Endothelial cell (in vitro differentiated cells): ENCODE measurements at places on chromosomes 16 and 17.

- DNase-seq, result no peak
Observed at GRCh38 chr17:12985431-12986293, 32.2 kb downstream of the ELAC2 start.

DNA sequence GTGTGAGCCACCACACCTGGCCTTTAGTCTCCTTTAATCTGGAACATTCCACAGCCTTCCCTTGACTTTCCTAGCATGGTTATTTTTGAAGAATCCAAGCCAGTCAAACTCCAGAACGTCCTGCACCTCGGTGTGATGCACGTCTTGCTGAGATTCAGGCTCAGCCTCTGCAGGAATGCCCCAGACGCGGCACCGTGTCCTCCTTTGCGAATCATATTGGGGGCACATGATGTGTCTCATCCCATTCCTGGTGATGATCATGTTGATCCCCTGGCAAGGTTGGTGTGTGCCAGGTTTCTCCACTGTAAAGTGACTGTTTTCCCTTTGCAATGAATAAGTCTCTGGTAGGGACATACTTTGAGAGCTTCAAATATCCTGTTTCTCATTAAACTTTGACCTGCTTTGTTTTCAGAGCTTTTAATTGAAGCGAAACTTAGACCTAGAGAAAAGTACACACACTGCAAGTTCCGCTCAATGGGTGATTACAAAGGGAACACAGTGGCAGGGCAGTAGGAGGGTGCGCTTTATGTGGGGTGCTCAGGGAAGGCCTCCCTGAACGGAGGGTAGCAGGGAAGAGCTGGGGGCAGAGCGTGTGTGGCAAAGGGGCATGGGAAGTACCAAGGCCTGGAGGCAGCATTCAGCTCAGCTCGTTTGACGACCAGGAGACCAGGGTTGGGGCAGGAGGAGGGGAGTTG is 9.6 kb upstream of the ATP2C2 start:
- no peak for DNase-seq

DNA sequence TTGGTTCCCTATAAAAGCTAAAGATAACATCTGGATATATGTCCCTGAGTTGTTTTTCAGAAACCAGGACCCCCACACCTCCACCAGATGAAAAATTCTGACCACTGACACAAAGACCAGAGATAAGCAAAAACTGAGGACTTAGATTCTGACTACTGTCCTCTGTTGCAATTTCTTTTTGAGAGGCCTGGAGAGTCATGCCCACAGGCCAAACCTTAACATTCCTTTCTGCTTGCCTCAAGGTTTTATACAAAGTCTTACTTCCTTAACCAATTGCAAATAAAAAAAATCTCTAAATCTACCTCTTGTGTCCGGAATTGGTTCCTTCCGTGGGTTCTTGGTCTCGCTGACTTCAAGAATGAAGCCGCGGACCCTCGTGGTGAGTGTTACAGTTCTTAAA is 228.5 kb downstream of the ABCC12 start:
- DNase-seq, result no peak

DNA sequence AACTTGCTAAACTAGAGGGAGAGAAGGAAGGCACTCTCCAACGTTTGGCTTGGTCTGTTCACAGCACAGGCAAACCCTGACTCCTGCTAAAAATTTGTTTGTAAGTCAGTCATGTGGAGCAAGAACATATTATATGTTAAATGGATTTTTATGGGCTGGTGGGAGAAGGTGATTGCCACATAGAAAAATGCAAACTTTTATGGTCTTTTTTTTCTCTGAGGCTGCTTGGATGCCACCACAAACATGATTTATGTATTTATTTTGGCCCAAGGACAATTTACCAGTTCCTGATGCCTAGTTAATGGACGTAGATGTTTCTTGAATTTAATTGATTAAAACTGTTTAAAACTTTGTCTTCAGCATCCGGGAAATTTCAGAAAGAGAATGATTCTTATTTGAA is 274.2 kb upstream of the MYOCD start:
- DNase-seq, result no peak

DNA sequence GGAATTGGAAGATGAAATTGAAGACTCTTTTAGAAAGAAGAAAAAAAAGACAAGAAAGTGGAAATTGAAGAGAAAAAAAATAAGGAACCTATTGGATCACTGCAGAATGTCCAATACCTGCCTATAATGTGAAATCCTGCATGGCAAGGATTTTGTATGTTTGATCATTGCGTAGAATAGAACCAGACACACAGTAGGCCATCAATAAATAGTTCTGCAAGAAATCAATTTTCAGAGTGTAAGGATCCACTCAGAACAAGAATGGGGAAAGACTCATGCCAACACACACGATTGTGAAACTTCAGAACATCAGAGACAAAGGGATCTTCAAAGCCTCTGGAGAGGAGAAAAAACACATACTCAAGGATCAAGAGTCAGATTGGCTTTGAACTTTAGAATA is 39.7 kb upstream of the DHX40 start:
- no peak for DNase-seq

- no peak for DNase-seq
Observed at GRCh38 chr16:84742641-84743092, 42.9 kb downstream of the USP10 start.

- DNase-seq, result no peak
Observed at GRCh38 chr16:85746460-85747215, 4.3 kb downstream of the C16orf74 start.

- DNase-seq, result no peak
Observed at GRCh38 chr17:33596899-33597298, 303.8 kb upstream of the ASIC2 start.

- no peak for DNase-seq
Observed at GRCh38 chr17:1188812-1189504, 9.2 kb upstream of the ABR start.

GRCh38 chr17:38656959-38657823 is 17.6 kb downstream of the EPOP start:
- no peak for DNase-seq

- DNase-seq, result no peak
Observed at GRCh38 chr16:65727534-65728137, 605.8 kb upstream of the CDH11 start.

DNA sequence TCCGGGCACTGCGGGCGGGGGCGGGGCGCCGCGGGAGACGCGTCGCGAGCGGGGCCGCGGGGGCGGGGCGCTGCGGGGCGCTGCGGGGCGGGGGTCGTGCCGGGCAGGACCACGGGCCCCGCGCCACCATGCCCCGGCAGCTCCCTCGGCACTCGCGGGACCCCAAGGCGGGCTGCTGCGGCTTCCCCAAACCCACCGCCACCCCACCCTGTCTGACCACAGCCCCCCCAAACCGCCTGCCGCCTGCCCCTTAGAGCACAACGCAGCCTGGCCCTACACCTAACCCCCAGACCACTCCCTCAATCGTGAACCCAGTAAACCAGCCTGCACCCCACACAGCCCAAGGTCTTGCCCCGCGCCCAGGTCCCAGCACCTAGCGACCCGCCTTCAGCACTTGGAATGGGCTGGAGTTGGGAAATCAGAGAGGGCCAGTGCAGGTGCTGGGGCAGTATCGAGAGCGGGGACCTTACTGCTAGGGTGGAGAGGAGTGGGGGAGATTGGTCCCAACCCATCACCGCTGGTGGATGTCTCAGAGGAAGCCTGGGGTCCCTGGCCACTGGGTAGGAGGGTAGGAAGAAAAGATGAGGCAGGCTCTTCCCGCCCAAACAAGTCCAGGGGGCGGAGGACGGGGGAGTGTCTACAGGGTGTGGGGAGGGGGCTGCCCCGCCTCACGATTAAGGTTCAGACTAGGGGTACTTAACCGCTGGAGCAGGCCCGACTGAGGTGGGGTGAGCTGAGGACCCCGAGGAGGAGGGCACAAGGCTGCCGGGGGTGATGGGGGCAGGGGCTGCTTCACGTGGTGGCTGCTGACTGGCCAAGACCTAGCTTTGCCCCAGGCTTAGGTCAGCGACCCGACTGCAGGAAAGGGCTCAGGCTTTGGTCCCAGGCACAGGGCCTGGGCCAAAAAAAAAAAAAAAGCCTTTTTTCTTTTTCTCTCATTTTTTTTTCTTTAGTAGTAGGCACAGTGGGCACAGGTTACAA is 539 bp upstream of the VAMP2 start:
- no peak for DNase-seq

GRCh38 chr16:56281249-56281805 is 90.0 kb downstream of the GNAO1 start:
- DNase-seq, result peak; percentile 24

GRCh38 chr16:29156511-29156910 is 171.7 kb downstream of the LAT start:
- DNase-seq, result no peak

DNA sequence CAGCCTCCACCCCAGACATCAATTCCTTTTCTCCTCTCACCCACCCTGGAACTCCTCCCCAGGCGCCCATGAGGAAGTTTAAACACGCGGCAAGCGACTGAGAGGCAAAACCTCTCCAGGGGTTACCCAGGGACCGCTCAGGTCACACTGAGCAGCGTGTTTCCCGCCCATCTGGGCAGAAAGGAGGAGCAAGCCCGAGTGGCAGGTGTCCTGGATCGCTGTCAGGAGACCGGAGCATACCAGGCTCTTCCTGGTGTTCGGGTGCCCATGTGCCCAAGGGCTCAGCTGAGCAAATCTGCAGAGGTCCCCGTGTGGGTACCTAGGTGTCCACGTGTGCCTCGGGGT is 491 bp downstream of the SLC25A19 start:
- no peak for DNase-seq

GRCh38 chr16:49786926-49787557 is 68.9 kb downstream of the ZNF423 start:
- no peak for DNase-seq

- DNase-seq, result no peak
Observed at GRCh38 chr16:12547608-12547922, 256.1 kb downstream of the CPPED1 start.

GRCh38 chr17:17347234-17347955 is 44.2 kb downstream of the NT5M start:
- DNase-seq, result no peak

GRCh38 chr16:49000594-49000993 is 281.0 kb downstream of the CBLN1 start:
- no peak for DNase-seq

DNA sequence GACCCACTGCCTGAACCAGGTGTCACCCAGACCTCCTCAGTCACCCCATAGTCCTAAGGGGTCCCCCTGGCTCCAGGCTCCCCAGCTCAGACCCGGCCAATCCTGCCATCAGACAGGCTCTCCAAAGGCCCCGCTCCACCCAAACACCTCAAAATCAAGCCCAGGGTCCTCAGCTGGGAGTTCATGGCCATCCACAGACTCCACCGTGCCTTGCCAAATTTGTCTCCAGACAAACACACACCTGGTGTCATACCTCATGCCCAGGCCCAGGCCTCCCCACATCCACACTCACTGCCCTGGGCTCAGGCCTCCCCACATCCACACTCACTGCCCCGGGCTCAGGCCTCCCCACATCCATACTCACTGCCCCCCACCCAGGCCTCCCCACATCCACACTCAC is 12.5 kb downstream of the RPH3AL start:
- DNase-seq, result no peak

DNA sequence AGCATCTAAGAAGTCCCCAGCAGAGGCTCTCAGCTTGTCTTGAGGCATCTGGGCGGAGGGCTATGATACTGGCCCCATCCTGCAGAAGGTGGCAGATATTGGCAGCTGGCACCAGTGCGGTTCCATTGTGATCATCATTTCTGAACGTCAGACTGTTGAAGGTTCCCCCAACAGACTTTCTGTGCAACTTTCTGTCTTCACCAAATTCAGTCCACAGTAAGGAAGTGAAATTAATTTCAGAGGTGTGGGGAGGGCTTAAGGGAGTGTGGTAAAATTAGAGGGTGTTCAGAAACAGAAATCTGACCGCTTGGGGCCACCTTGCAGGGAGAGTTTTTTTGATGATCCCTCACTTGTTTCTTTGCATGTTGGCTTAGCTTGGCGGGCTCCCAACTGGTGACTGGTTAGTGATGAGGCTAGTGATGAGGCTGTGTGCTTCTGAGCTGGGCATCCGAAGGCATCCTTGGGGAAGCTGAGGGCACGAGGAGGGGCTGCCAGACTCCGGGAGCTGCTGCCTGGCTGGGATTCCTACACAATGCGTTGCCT is at the start of gene CIITA:
Gene CIITA (plus strand): TSS at position 404 of the 543 bp plus-strand sequence. CDS start 129 bp downstream, at position 533.
- no peak for DNase-seq

- no peak for DNase-seq
Observed at GRCh38 chr17:32831627-32832243, 45.2 kb downstream of the MYO1D start.

- no peak for DNase-seq
Observed at GRCh38 chr17:62744259-62744658, 63.9 kb downstream of the MARCHF10 start.

GRCh38 chr17:31111183-31111582 is 16.4 kb downstream of the NF1 start:
- no peak for DNase-seq

DNA sequence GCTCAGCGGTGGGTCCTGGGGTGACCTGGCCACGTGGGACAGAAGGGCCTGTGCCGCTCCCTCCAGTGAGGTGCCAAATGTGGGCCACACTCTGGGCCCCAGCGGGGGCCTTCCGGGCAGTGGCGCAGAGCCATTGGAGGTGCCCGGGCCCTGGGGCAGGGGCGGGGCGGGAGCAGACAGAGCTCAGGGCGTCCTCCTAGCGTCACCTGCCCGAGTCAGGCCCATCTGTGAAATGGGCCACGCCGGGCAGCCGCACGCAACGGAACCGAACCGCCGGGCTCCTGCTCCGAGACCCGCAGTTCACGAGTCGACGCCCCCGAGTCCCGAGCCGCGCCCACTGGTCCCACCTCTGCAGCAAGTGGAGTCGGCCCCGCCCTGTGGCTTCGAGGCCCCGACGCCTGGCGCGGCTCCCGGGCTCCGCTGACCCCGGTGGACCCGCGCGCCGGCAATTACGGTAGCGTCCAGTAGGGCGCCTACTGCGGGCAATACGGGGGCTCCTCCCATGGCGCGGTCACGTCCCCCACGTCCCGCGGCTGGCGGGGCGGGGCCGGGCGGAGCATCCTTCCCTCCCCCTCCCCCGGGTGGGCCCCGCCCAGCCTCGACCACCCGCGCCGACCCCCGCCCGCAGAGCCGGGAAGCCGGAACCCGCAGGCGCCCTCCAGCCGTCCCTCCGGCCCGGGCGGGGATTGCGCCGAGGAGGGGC is 1.9 kb downstream of the SLC16A3 start:
- DNase-seq, result peak; percentile 86

- DNase-seq, result no peak
Observed at GRCh38 chr16:55500530-55501011, 8.3 kb upstream of the LPCAT2 start.

- DNase-seq, result no peak
Observed at GRCh38 chr17:35021520-35022380, 41.4 kb downstream of the LIG3 start.
